Stimulated activated CD8-positive, alpha-beta memory T cell treated with anti-CD3 and anti-CD28 coated beads, Interleukin-4, amount 100 ng/mL, for 4 hours (primary cell): ENCODE measurements at places on chromosomes 5 and 9.

DNA sequence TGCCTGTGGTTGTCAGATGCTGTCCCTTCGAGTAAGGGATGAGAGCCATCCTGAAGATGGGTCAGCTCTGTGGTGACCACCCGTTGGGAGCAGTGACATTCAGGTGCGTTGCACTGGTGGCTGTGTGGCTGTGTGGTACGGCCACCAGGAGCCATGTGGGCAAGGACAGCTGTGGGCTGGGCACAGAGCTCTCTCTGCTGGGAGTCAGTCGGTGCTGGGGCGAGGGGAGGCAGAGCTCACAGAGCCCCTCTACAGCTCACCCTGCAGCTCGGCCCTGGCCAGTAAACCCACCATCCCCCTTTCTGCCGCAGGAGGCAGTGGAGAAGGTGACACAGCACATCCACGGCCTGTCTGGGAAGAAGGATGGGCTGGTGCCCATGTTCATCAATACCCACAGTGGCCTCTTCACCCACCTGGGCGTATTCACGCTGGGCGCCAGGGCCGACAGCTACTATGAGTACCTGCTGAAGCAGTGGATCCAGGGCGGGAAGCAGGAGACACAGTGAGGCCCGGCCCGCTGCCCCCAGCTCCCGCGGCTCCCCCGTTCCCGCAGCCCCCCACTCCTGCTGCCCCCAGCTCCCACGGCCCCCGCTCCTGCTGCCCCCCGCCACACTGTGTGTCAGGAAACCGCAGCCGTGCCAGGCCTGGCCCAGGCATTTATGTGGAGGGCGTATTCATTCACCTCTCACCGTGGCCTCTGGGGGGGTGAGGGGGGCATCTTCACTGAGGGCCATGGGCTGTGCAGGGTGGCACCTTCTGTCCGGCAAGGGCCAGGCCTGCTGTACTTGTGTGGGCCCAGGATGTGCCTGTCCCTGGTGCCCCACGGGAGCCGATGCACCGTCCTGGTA is 8.5 kb downstream of the DPP7 start:
- no peak for DNase-seq

DNA sequence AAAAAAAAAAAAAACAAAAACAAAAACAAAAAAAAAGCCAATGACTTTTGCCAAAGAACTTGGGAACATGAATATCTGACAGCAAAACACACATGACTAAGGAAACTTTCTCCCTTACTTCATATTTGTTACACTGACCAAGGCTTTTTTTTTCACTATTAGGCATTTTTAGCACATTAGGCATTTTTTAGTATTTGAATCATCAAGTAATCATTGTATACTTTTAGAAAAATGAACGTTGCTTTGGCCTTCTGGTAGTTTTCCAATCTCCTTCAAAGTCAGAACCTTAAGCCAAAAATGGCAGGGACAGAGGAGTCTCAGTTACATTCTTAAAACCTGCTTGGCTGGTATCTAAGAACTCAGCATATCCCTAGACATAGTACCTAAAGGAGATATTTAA is 19.3 kb downstream of the NREP start:
- DNase-seq, result no peak

GRCh38 chr5:84239494-84239893 is 145.2 kb downstream of the EDIL3 start:
- DNase-seq, result no peak

- DNase-seq, result no peak
Observed at GRCh38 chr5:35644543-35644942, 26.9 kb downstream of the SPEF2 start.

- no peak for DNase-seq
Observed at GRCh38 chr5:51172903-51173626, 210.2 kb upstream of the ISL1 start.

DNA sequence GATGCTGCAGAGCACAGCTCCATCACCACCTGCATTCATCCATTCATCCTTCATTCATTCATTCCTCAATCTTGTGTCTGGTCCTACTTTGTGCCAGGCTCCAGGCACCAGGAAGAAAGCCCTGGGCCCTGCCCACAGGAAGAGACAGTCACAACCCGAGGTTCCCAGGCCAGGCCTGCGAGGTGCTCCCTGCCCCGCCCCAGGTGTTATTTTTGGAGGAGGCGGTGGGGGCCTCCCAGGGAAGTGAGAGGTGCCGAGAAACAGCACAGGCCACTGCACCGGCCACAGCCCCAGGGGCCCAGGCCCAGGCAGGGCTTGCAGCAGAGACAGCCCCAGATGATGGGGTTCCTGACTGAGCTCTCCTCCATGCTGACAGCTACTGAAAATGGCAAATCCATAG is 33.4 kb downstream of the VAV2 start:
- DNase-seq, result no peak

- no peak for DNase-seq
Observed at GRCh38 chr5:36482812-36483211, 123.6 kb upstream of the SLC1A3 start.

- DNase-seq, result no peak
Observed at GRCh38 chr9:72039532-72039931, 20.9 kb downstream of the C9orf57 start.

DNA sequence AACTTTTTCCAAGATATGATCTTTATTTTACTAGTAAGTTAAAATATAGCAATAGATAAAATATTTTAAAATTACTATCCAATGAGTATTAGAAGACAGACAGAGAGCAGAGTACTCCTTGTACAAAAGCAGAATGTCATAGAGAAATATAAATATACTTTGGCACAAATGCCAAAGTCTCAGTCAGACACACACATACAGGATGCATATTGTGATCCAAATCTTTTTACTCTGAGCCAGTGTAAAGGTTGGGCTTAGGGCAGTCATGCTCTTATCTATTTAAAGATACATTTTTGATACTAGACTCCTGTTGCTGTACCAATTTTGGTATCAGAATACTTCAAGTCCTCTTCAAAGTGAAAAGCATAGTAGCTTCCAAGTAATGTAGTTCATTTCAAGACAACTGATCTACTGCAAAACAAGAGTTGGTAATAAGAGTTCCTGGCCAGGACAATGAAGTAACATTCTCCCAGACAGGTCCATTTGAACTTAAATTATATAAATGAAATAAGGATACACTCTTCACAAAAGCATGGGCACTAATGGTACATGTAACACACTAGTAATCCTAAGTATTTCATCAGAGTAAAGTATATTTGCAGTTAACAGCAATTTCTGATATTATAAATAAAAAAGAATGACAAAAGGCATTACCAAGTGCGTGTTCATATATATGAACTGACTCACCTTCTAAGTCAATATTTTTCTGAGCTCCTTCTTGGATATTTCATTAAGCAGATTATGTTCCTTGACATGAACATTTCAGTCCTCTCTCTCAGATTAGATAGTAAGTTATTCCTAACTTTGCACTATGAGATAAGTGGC is 10.5 kb downstream of the PFDN1 start:
- no peak for DNase-seq

DNA sequence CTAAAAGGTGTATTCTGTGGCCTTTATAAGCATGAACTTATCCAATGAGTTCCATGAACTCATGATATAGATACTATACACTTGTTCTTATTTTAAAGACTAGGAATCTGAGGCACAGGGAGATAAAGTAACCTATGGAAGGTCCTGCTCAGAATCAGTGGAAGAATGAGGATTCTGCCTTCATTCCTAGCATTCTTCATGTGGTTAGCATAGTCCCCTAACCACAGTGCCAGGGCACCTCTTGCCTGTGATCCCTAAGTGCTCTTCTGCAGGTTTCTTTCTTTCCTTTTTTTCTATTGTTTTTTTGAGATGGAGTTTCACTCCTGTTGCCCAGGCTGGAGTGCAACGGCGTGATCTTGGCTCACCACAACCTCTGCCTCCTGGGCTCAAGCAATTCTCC is 174.1 kb downstream of the C9orf152 start:
- no peak for DNase-seq
